AG04450 (cell line): ENCODE measurements at places on chromosomes 4 and X.

GRCh38 chr4:177802661-177803060, 360.4 kb upstream of the AGA start:
- no peak for DNase-seq

DNA sequence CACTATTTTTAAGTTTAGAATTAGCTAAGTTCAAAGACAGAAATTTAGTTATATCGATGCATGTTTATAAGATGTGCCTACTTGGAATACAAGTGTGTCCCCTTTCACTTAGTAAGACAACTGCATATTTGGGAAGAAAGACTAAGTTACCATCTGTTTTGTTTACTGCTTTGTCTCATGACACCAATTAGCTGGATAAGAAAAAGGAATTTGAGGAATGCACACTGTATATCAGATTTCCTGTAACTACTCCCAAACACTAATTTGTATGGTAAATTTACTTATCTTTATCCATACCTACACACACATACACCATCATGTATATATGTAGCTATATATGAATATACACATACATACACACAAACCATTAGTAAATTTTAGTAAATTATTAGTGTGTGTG, 1442.8 kb upstream of the IGFBP7 start:
- DNase-seq, result no peak

GRCh38 chr4:653080-653821, 20.8 kb downstream of the ATP5ME start:
- DNase-seq, result no peak

- DNase-seq, result no peak
Measured at GRCh38 chr4:90118527-90119195, 8.5 kb upstream of the CCSER1 start.

DNA sequence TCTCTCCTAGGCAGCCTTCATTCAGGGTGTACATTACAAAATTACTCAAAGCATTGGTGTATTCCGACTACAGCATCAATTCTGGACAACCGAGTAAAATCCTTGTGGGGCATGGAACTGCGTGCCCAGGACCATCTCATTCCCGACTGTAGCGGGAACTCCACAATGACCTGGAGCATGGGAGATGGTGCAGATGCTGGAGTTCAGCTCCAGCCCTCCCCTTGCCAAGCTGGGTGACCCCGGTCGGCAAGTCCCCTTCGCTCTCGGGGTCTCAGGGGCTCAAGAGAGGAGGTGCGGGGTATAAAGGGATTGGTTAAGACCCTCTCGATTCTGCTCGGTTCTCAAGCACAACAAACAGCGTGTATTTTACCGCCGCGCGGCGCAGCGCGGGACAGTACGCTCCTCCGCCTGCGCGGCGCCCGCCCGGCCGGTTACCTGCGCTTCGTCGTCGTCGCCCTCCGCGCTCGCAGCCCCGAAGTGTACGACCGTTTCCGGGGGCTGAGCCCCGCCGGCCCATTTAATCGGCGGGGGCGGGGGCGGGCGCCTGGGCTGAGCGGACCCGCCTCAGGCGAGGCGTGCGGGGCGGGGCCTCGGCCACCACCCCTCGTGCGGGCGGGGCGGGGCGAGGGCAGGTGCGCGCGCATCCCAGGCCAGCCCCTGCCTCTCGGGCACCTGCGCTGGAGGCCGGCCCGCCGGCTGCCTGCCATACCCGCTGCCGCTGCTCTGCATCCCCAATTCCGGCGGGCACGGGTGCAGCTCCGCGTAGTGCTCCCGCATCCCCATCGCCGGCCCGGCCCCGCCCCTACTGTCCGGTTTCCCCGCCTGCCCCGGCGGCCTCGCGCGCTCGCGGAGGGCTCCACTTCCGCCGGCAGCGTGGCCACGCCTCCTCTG, at the start of gene G6PD:
G6PD (minus strand) TSS at position 493 of the 891 bp plus-strand sequence. CDS start 691 bp downstream, outside the sequence.
- DNase-seq, result no peak

GRCh38 chr4:99084595-99084994, 4.0 kb downstream of the ADH5 start:
- no peak for DNase-seq

- DNase-seq, result no peak
Measured at GRCh38 chrX:109691277-109691676, 41.8 kb downstream of the ACSL4 start.

GRCh38 chr4:119025420-119025819, 110.2 kb upstream of the MYOZ2 start:
- DNase-seq, result no peak

- DNase-seq, result no peak
Measured at GRCh38 chr4:176790398-176790797, 2.3 kb downstream of the VEGFC start.

GRCh38 chrX:120769576-120770341, 105.9 kb downstream of the CT47B1 start:
- no peak for DNase-seq

DNA sequence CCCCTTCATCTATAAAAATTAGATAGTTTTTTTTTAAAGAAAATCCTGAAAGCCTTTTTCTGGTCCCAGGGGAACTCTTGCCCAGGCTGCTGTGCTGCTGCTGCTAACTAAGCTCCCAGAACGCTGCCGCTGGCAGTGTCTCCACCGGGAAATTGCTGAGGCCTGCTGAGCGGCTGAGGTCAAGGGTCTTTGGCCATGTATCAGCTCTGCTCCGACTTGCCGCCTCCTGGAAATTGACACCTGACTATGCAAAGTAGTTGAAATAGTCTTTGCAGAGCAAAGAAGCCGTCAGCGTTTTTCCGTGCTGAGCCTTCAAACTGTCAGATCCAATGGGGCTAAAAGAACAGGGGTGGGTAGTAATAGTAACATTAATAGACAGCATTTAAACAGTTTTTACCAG, 839 bp downstream of the QDPR start:
- no peak for DNase-seq

DNA sequence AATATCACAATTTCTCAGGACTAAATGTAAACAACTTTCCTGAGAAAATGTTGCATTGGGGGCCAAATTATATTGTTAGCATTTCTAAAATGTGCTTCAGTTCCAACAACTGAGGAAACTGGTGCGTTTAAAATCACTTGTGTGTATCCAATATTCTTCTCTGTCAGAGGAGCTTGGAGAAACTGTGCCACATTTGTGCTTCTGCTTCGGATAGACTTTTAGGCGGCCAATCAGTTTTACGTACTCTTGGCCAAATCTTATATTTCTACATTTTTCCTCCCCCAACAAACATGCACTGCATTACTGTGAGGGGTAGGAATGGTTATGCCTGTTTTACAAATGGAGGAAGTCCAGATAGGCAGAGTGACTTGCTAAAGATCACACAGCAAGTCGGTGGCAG, 27.4 kb upstream of the TRPC5OS start:
- no peak for DNase-seq

- no peak for DNase-seq
Measured at GRCh38 chrX:630612-631496, at the start of gene SHOX. Gene SHOX (plus strand): TSS chrX:630791. CDS start chrX:630898, 107 bp downstream.

DNA sequence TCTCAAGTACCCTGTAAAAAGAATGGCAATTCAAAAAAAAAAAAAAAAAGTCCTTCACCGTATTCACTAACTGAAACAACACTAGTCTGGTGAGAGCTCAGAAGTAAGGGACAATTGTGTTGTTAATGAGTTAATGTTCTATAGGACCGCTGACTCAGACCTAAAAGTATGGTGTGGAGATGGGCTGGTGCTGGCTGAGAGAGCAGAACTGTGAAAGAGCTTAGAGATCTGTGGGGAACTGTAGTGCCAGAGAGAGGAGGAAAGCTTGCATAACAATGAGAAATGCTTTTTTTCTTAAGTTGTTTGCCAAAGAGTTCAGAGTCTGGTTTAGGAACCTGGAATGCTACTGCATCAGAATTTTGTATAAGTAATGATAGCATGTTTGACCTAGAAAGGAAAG, 65.1 kb downstream of the LHFPL1 start:
- DNase-seq, result no peak

DNA sequence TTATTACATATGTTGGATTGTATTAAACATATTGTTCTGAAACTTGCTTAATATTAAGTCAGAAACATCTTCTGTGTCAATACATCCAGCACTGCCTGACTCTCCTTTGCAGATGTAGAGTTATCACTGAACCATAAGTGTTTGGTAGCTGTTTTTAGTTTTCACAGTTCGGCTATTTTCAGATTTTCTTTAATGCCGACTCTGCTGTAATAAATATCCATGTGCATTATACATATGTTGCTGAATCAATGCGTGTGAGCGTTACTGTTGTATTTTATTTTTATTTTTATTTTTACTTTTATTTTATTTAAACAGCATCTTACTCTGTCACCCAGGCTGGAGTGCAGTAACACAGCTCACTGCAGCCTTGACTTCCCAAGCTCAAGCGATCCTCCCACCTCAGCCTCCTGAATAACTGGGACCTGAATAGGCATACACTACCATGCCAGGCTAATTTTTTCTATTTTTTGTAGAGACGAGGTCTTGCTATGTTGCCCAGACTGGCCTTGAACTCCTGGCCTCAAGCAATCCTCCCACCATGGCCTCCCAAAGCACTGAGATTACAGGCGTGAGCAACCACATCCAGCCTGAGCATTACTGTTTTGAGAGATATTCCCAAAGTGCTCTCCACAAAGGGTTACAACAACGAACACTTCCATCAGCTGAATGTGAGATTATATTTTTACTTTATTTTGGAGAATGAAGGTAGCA, 50.7 kb upstream of the NOCT start:
- DNase-seq, result no peak

- DNase-seq, result no peak
Measured at GRCh38 chr4:185412412-185412811, 13.4 kb downstream of the UFSP2 start.

DNA sequence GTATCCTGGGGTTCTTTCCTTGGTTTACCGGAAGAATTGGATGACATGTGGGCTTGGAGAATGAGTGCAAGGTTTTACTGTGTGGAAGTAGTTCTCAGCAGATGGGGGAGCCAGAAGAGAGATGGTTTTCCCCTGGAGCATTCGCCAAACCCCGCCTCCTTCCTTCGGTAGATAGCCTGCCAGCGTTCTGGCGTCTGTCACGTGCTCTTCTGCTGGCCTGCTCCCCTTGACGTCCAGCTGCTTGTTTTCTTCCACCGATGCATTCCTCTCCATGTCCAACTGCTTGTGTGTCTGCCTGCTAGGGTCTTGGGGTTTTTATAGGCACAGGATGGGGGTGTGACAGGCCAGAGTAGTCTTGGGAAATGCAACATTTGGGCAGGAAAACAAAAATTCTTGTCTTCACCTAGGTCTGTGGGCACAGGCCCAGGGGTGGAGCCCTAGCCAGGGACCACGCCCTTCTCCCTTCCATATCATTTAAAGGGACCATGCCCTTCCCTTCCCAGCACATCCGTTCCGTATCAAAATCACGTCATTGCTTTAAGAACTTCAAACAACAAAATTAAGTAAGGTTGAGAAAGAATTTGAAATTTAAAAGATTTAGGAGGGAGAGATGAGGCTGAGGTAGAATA, 538.7 kb upstream of the SMIM31 start:
- no peak for DNase-seq

GRCh38 chrX:54640103-54640690, 110.2 kb downstream of the GNL3L start:
- no peak for DNase-seq

DNA sequence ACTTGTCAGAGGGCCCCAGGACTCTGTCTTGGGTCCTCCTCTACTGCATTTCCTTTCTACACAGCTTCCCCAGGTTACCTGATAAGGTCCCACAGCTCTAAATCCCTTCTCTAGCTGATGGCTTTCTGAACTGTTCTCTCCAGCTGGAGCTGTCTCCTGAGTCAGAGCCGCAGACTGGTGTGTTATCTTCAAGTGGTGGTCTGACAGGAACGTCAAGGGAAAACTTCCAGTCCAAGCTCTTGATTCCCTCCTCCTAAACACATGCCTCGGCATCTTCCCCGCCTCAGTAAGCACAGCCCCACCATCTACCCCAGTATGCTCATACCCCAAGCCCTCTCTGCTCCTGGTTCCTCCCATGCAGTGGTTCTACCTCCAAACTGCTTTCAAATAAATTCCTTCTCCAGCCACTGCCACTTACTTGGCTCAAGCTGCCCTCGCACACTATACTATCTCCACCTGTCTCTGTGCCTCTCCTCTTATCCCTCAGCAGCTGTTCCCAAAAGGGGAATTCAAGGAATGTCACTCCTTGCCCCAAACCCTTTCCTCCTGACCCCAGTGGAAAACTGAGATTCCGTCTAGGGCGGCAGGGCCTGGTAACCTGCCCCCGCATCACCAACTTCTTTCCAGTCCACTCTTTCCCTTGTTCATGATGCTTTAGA, 17.2 kb upstream of the CENPU start:
- no peak for DNase-seq

GRCh38 chr4:90641861-90642599, 514.8 kb downstream of the CCSER1 start:
- no peak for DNase-seq

- no peak for DNase-seq
Measured at GRCh38 chrX:48901069-48901468, 3.3 kb downstream of the PQBP1 start.

GRCh38 chrX:136828830-136829229, 48.1 kb upstream of the ARHGEF6 start:
- no peak for DNase-seq

- no peak for DNase-seq
Measured at GRCh38 chr4:141462361-141462760, 174.0 kb upstream of the IL15 start.

DNA sequence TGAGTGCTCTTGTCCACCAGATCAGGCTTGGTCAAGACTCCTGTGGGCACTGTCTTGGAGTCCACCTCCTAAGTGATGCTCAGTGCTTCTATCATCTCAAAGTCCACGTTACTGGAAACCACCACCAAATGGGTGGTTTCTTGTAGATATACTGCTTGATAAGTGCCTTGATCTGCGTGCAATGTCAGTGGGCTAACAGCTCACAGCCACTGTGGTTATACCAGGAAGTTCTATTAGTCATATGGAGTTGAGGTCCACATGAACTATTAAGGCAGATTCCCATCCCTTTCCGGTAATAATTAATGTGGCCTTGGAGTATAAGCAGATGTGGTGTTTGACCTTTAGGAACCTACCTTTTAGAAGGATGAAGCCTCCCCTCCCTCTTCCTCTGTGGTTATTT, 161.9 kb downstream of the ZNF518B start:
- DNase-seq, result no peak

DNA sequence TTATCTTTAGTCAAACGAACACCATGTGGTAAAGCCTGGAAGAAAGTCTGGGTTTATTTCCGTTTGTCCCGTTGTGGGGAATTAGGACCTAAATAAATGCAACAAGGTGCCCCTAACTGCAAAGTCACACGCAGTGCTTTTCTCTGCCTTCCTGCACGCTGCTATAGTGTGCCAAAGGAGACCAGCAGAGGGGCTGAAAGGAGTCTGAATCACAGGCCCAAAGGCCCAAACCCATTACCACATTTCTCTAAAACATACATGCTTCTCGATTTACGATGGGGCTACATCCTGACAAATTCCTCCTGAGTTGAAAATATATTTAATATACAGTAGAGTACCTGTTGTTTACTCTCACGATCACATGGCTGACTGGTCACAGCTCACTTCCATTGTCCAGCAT, 4.5 kb downstream of the VEGFC start:
- DNase-seq, result no peak

DNA sequence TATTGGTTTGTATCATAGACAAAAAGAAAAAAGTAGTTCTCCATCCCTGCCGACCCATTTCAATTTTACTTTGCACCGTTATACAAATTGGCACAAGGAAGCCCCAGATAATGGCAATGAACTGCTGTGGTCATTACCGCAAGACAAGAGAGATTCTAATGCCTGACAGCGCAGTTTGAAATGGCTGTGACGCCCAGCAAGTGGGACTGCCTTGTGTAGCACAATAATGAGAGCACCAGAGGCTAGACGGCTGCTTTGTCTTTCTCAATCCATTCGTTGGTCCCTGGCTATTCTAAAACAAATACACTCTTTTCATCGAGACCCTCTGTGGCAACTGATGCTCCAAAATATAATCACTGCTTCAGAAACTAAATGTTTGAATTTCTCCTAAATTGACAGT, 192.4 kb upstream of the NEIL3 start:
- no peak for DNase-seq
